NCI-H1105 (cell line): ENCODE measurements at places on chromosomes 2 and 18.

DNA sequence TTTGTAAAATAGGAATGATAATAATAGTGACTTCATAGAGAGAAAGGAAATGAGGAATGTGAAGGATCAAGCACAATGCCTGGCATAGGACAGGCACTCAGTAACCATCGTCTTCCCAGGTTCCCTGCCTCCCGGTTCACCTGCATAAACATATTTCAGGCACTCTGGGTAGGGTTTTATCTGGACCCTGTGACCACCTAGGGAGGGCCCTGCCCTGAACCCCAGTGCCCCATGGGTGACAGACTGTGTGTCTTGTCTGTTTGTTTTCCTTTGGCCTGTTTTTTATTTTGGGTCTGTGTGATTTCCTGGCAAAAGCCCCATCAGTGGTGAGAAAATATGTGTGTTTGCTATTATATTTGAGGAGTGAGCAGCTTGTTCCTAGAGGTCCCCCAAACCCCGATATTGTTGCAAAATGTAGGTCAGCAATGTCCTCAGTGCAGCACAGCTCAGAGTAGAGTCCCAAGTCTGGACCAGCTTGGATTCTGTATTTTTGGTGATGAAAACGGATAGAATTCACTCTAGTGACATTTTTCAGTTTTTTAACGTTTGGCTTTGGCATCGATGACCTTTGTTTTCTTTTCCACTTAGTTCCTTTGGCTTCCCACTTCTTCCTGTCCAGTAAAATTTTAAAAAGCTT lies 9.6 kb upstream of the NT5C1B start:
- DNase-seq, result no peak

- DNase-seq, result no peak
Observed at GRCh38 chr2:48983551-48983950, 170.8 kb downstream of the FSHR start.

- DNase-seq, result no peak
Observed at GRCh38 chr2:237517990-237518389, 30.9 kb downstream of the MLPH start.

- no peak for DNase-seq
Observed at GRCh38 chr18:48003426-48004349, 73.2 kb upstream of the SMAD2 start.

GRCh38 chr2:45275242-45275805 lies 266.1 kb upstream of the SIX2 start:
- no peak for DNase-seq

DNA sequence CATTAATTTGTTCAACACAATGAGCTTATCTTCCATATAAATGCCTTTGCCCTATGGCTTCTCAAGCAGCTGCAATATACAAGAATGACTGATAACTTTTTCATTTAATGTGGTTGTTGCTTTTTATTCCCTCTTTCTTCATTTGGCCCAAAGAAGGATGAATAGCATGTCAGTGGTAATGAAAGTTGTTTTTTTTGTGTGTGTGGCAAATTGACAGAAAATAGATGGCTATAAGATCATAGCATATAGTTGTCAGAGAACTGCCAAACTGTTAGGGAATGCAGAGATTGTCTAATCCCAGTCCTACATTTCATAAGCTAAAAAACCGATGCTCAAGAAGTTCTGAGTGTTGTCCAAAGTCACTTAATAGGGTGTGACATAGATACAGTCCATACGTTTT lies 244.3 kb downstream of the ACTR3 start:
- no peak for DNase-seq

DNA sequence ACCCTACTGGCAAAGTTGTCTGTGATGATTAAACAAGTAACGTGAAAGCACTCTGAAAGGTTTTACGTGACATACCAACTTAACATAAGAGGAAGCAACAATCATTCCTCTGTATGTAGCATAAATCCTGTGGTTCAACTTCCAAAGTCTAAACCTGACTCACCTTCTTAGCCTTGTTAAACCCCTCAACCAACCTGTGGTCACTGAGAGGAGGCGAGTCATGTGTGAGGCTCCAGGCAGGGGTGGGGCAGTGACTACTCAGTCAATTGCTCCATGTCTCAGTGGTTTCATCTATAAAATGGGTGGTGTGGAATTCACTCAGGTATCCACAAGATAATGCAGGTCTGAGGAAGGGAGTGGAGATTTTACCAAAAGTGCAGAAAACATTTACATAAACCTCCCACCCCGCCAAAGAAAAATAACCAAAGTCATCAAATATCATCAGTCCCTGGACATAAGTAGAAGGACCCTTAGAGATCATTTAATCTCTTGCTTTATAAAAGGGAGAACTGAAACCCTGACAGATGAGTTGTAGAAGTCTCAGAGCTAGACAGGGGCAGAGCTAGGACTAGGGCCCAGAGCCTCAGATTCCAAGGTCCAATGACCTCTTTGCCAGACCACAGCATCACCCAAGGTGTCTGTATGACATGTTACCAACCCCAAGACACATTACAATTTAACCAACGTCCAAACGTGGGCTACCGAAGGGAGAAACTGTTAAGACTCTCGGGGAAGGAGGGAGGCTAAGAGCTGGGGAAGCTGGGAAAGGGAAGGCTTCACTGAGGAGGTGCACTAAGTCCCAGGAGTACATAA lies 3.7 kb upstream of the PCBP1 start:
- DNase-seq, result no peak

- DNase-seq, result no peak
Observed at GRCh38 chr2:176813156-176813555, 399.4 kb upstream of the HNRNPA3 start.

GRCh38 chr18:8997634-8998033 lies 104.9 kb upstream of the NDUFV2 start:
- DNase-seq, result no peak

DNA sequence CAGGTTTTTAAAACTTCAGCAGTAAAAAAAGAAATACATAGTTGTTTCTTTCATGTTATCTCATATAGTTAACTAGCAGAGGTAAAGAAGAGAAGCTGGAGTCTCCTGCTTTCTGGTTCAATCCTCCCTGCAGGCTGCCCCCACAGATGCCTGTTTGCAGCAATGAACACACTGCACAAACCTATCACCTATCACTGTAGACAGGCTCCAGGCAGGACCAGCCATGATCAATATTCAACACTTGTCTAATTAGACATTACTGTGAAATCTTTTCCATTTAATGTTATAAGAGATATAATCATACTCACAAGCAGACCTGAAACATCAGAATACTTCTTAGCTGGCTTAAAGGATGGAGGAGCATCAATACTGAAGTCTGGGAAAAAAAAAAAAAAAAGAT lies 19.8 kb downstream of the INO80C start:
- DNase-seq, result no peak

GRCh38 chr2:128550801-128551416 lies 232.2 kb upstream of the HS6ST1 start:
- no peak for DNase-seq

GRCh38 chr18:364256-364826 lies 96.5 kb upstream of the THOC1 start:
- no peak for DNase-seq

- no peak for DNase-seq
Observed at GRCh38 chr2:71936076-71937030, 211.3 kb downstream of the CYP26B1 start.

- no peak for DNase-seq
Observed at GRCh38 chr18:39235118-39235719, 1669.6 kb upstream of the CELF4 start.

- DNase-seq, result no peak
Observed at GRCh38 chr2:187329586-187329985, 118.5 kb downstream of the CALCRL start.

DNA sequence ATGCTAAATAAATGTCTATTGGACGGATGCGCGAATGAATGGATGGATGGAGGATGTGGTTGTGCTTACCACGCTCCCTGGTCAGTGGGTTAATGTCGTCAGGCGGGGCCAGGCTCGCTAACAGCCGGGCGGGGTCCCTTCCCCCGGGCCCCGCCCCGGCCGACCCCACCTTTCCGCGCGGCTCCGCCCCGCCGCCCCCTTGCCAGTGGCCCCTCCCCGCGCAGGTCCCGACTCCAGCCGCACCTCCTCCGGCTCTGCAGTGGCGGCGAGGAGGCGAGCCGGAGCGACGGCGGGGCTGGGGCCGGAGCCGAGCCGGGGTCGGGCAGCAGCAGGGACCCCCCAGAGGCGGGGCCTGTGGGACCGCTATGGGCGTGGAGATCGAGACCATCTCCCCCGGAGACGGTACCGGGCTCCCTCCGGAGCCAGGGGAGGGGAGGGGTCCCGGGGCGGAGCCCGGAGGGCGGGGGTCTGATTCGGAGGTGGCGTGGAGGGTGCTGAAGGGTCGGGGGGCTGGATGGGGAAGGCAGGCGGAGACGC lies at the start of gene FKBP1B:
FKBP1B (plus strand) TSS at position 257 of the 537 bp plus-strand sequence; CDS start at position 366, 109 bp downstream.
- peak; percentile 45 for DNase-seq
